ENCODE measurements at places on chromosomes 7 and 10.

- no peak overlapping the region for H3K4me3 ChIP-seq
- no peak overlapping the region for H3K27ac ChIP-seq
- H3K4me1 ChIP-seq: no peaks in the 10 kb centered on the region
- no peaks in the 10 kb centered on the region for H3K27me3 ChIP-seq
- no peak for DNase-seq
Measured at GRCh38 chr10:78551184-78552005, 517.4 kb upstream of the ZMIZ1 start.

DNA sequence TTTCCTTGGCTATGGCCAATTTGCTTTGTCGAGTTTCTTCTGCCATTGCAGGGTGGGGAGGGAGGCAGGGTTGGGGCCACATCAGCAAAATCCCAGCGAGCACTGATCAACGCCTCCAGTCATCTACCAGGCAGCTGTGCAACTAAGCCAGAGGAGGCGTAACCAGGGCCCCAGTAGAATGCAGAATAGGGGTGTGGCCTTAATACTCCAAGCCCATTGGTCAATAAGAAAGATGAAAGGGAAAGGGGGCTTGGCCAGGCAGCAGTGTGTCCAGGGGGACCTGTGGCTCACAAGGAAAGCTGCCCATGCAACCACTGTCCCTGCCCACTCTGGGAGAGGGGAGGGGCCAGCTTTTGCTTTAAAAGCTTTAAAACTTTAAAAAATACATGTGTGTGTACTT, 21.5 kb upstream of the GGCT start:
- DNase-seq: no peak
- no peak overlapping the region for H3K4me3 ChIP-seq
- H3K27ac ChIP-seq: no peak overlapping the region
- H3K4me1 ChIP-seq: no peaks in the 10 kb centered on the region
- H3K27me3 ChIP-seq: no peaks in the 10 kb centered on the region

DNA sequence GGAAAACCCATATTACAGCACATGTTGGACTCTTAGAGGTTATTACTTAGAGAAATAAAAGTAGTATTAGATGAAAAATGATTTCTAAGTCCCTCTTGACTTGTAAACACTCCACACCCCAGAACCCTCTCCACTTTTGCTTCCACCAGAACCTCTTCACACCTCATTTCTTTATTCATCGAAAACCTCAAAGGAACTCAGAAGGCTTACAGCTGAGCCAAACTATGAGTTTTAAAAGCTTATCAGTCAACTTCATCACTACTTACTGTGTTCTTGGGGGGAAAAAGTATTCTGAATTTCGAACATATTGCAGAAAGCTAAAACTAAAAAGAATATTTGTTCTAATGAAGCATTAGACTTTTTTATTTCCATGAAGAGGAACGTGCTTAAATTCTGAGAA, 547.8 kb upstream of the STEAP1 start:
- no peaks in the 10 kb centered on the region for H3K27me3 ChIP-seq
- no peak overlapping the region for H3K4me3 ChIP-seq
- no peaks in the 10 kb centered on the region for H3K36me3 ChIP-seq
- DNase-seq: no peak
- peaks cover 65% of the 10 kb centered on the region for H3K4me1 ChIP-seq
- H3K27ac ChIP-seq: peak overlapping the region; percentile 66

DNA sequence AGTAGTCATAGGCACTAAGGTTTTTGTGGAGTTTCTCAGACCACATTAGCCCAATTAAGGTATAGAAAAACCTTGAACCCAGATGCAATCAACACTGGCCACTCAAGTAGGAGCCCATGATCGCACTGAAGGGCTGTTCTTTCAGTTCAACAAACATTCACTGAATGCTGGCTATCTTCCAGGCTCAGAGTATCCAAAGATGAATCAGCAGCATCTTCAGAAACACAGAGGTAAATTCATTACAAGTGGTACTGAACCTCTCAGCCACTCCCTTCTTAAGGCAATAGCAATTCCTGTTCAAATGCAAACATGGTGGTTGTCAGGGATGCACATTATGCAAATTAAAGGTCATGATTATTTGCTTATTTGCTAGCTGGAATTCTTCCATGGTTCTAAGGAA, 17.1 kb downstream of the KCNK18 start:
- no peak overlapping the region for H3K27ac ChIP-seq
- H3K27me3 ChIP-seq: peaks cover 3% of the 10 kb centered on the region
- H3K4me3 ChIP-seq: no peak overlapping the region
- H3K36me3 ChIP-seq: no peaks in the 10 kb centered on the region
- H3K4me1 ChIP-seq: peaks cover 10% of the 10 kb centered on the region

GRCh38 chr7:69510114-69510513, 88.2 kb upstream of the AUTS2 start:
- H3K27me3 ChIP-seq: no peaks in the 10 kb centered on the region
- H3K4me3 ChIP-seq: no peak overlapping the region
- no peak for DNase-seq
- H3K36me3 ChIP-seq: no peaks in the 10 kb centered on the region

DNA sequence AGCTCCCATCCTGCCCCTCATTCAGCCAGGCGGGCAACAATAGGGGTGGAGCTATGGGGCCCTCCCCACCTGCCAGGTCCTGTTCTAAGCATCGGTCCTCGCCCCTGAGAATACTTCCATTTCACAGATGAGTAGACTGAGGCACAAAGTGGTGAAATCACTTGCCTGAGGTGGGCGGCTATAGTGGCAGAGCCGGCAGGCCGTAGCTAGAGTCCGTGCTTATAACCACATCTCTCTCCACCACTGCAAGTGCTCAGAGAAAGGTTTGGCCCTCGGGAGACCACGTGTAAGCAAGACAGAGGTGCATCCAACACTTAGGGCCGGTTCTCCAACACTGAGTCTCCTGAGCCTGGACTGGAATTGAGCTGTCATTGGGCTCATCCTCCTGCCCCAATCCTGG, 145.8 kb upstream of the UNC5B start:
- H3K4me1 ChIP-seq: no peaks in the 10 kb centered on the region
- no peak overlapping the region for H3K27ac ChIP-seq
- no peak for DNase-seq
- no peaks in the 10 kb centered on the region for H3K36me3 ChIP-seq

DNA sequence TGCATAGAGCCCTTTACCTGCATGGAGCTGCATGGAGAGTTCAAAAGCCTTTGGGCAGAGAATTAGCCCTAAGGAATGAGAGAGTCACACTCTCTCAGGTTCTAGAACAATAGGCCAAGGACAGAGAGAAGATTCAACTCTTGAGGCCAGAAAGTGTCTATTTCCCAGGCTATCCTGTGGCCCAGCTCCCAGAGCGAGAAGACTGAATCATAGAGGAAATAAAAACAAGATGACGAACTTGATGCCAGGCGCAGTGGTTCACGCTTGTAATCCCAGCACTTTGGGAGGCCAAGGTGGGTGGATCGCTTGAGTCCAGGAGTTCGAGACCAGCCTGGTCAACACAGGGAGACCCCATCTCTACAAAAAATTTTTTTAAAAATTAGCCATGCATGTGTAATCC, 18.3 kb upstream of the PODXL start:
- DNase-seq: no peak
- H3K36me3 ChIP-seq: no peaks in the 10 kb centered on the region
- H3K27ac ChIP-seq: no peak overlapping the region
- H3K4me3 ChIP-seq: no peak overlapping the region

DNA sequence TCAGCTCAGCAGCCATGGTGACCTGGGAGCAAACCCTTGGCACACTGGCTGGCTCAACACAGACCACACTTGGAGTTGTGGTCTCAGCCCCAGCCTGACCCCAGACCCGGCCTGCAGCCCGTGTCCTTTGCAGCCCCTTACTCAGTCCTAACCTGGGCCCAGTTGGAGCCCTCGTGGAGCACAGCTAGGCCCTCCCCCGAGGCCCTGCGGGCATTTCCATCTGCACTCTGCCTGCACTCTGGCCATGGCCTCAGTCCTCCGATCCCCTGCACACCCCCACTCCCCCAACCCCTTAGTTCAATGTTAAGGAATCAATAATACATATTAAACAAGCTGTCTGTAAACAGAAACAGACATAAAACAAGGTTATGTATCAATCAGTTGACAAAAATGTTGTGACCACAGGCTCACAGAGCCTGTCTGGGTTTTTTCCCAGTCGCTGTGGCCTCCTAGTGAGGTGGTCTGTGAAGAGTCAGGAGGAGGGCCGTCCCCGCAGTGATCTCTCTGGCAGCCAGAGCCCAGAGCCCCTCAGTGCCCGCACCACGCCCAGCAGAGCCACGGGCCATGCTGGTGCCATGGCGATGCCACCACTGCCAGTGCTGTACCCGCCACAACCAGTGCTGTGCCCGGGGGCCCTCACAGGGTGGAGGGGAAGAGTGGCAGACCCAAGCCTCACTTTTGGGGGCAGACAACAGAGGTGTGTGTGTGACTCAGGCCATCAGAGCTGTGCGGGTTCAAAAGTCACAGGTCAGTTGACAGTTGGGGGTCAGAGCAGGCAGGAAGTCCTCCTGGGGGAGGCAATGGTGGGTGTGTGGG, 25.5 kb downstream of the GHRHR start:
- no peak overlapping the region for H3K4me3 ChIP-seq
- DNase-seq: no peak
- no peak overlapping the region for H3K27ac ChIP-seq

DNA sequence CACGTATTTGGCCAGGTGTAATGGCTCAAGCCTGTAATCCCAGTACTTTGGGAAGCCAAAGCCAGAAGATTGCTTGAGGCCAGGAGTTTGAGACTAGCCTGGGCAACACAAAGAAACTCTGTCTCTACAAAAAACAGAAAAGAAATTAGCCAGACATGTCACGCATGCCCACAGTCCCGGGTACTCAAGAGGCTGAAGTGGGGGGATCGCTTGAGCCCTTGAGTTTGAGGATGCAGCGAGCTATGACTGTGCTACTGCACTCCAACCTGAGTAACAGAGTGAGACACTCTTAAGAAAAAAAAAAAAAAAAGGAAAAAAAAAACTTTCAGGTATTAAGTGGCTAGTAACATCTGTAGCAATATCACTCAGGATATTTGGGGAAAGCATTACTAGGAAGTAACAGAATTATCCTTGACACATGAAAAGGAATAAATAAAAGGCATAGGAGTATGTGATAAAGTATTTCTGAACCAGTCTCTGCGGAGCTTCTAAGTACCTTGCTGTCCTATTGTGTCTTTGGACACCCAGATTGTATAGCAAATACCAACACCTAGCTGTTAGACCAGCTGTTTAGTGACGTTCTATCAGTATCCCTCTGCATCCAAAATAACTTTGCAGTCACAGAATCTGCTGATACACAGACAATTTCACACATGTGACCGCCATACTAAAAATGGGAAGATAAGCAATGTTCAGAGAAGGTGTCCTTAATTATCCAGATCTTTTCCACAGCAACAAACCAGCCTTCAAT, 74.4 kb downstream of the CYTH3 start:
- no peak overlapping the region for H3K27ac ChIP-seq
- H3K27me3 ChIP-seq: no peaks in the 10 kb centered on the region
- H3K4me3 ChIP-seq: no peak overlapping the region
- H3K36me3 ChIP-seq: no peaks in the 10 kb centered on the region
- H3K4me1 ChIP-seq: no peaks in the 10 kb centered on the region

GRCh38 chr10:4382811-4383210, 443.2 kb upstream of the AKR1E2 start:
- DNase-seq: no peak
- no peaks in the 10 kb centered on the region for H3K36me3 ChIP-seq
- no peak overlapping the region for H3K27ac ChIP-seq
- no peaks in the 10 kb centered on the region for H3K27me3 ChIP-seq
- H3K4me1 ChIP-seq: no peaks in the 10 kb centered on the region
- H3K4me3 ChIP-seq: no peak overlapping the region

DNA sequence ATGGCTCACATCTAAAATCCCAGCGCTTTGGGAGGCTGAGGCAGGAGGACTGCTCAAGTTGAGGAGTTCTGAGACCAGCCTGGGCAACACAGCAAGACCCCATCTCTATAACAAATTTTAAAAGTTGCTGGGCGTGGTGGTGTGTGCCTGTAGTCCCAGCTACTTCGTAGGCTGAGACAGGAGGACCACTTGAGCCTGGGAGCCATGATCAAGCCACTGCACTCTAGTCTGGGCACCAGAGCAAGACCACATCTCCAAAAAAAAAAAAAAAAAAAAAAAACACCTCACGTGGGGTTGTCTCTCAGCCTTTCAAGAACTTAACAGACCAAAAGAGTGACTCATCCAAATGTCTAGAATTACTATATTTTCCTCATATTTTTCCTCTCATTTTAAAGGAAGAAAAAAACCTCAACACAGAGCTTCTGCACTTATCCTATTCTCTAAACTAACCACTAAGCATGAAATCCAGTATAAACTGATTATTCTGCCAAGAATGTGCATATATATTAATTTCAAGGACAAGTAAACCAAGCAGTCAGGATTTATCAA, 46.3 kb downstream of the CUL2 start:
- no peaks in the 10 kb centered on the region for H3K4me1 ChIP-seq
- H3K36me3 ChIP-seq: peaks cover 57% of the 10 kb centered on the region
- no peaks in the 10 kb centered on the region for H3K27me3 ChIP-seq
- H3K4me3 ChIP-seq: no peak overlapping the region
- no peak overlapping the region for H3K27ac ChIP-seq
- no peak for DNase-seq

- no peak overlapping the region for H3K4me3 ChIP-seq
- no peaks in the 10 kb centered on the region for H3K27me3 ChIP-seq
- DNase-seq: no peak
- H3K4me1 ChIP-seq: no peaks in the 10 kb centered on the region
Measured at GRCh38 chr10:130967784-130968183, 343.7 kb downstream of the TCERG1L start.

GRCh38 chr7:51269321-51269720, 47.3 kb downstream of the COBL start:
- no peaks in the 10 kb centered on the region for H3K4me1 ChIP-seq
- DNase-seq: no peak
- H3K27me3 ChIP-seq: no peaks in the 10 kb centered on the region

DNA sequence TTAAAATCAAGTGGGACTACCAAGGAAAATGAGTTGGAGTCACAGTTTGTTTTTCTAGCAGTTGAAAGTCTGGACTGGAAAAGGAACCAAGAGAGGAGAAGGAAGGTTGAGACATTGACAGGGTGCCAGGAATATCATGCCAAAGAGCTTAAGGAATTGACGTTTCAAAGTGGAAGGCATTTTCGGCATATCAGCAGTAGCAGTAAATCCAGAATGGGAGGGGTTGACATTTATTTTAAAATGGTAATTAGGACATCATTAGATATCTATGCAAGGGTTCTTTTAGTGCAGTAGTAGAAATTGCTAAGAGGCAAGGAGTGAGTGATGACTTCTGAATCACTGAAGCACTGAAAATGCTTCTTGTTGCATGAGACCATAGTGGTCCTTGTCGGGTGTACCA, 335.9 kb upstream of the PLXDC2 start:
- no peak overlapping the region for H3K27ac ChIP-seq
- H3K27me3 ChIP-seq: no peaks in the 10 kb centered on the region
- H3K4me3 ChIP-seq: no peak overlapping the region
- no peak for DNase-seq
- no peaks in the 10 kb centered on the region for H3K4me1 ChIP-seq

DNA sequence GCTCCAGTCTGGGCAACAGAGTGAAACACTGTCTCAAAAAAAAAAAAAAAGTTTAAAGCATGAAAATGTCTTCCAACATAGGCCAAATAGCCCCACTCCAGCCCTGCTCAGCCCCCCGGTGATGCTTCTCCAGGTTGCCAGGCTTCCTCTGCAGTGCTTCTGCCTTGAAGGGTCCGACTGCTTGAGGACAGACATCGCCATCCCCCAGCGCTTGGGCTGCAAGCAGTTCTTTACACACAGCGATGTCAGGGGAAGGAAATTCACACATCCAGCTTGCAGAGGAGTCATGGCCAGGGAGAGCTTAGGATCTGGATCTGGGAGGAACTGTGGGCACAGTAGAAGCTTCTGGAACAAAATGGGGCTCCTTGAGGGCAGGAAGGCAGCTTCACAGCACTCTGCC, 26.9 kb downstream of the LYZL1 start:
- H3K4me3 ChIP-seq: no peak overlapping the region
- H3K4me1 ChIP-seq: no peaks in the 10 kb centered on the region
- no peak overlapping the region for H3K27ac ChIP-seq

- no peak overlapping the region for H3K4me3 ChIP-seq
- H3K27me3 ChIP-seq: no peaks in the 10 kb centered on the region
- H3K36me3 ChIP-seq: no peaks in the 10 kb centered on the region
- H3K4me1 ChIP-seq: peaks cover 13% of the 10 kb centered on the region
Measured at GRCh38 chr10:111079781-111080180, 3.0 kb downstream of the ADRA2A start.

Data from naive thymus-derived CD4-positive, alpha-beta T cell (primary cell).